SK-N-SH treated with all-trans-retinoic acid at 6 μM for 48 hours (cell line): ENCODE measurements at places on chromosomes 11 and 22.
A peak's percentile ranks its signal among the peaks of the same experiment; 100 is the strongest.

GRCh38 chr11:47982616-47983015 is 2.3 kb downstream of the PTPRJ start:
- ATAC-seq, result no peak

DNA sequence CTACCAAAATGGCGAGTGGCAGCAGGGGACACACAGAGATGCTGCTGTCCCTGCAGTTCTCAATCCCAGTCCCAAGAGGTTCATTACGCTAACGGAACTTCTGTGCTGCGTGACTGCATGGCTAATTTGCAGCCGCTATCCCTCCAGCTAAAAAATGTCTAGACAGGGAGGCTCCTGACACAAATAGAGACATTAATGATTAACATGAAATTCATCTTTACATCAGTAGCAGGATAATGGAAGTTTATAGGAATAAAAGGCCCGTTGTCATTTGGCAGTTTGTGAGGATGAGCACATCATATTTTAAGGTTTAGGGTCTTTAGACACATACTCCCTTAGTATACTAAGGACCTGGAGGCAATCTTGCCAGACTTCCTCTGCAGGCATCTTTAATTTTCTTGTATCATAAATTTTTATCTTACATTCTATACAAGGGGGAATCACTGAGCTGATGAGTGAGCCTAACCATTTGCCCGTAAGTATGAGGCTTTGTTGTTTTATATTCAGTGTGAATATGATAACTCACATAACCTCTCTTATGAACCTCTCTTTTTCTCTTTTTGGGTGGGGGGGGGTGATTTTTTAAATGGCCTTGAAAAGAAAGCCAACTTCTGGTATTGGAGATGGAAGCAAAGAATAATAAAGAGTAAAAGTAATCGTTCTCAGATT is 99.8 kb upstream of the OR9G4 start:
- no peak; the same call in 2 of the 3 replicates for ATAC-seq

GRCh38 chr11:10042699-10043098 is 251.3 kb downstream of the SBF2 start:
- ATAC-seq, result no peak

DNA sequence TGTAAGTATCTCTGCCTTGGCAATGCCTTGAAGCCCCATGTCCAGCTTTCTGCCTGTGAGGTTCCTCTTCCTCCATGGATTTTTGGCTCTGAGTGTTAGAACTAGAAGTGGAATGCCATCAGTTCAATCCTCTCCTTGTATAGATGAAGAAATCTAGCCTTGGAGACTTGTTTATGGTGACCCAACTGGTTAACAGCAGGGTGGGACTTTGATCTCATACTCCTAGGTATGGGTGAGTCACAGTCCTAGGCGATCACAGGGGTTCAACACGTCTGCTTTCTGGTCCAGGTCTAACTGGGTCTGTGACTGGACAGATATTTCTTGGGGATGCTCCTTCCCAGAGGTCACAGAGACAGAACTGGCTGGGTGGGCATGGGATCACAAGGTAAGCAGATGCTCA is 9.2 kb upstream of the MTFP1 start:
- ATAC-seq, result no peak

- ATAC-seq, result no peak
Measured at GRCh38 chr11:75152090-75152489, 1.2 kb downstream of the SLCO2B1 start.

DNA sequence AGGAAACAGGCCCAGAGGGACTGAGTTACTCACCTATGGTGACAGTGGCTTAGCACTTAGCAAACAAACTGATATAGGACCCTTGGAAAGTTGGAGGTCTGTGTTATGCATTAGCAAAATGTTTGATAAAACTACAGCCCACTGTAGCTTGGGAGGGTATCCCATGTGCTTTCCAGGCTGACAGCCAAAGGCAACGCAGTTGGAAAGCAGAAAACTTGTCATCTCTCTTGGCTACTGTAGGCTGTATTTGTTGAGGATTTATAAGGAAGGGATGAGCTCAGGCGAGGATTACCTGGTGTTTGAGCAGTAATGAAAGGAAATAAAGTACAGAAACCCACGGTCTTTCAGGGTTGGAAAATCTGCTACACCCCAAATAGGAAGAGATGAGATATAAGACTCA is 23.8 kb downstream of the SDHAF2 start:
- ATAC-seq, result no peak

DNA sequence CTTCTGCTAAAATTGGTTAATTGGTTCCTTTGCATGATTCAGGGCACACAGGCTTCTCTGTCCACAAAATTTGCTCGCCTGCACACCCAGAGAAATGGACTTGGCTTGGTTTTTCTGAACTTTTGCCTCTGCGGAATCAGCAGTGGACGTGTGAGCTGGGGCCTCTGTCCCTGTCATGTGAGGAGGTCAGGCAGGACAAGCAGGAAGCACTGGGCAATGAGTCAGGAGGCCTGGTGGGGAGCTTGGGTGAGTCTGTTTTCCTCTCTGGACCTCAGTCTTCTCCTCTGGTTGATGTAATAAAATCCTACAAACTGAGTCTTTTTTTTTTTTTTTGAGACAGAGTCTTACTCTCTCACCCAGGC is 10.4 kb upstream of the CELSR1 start:
- peak; percentile 68 for ATAC-seq

DNA sequence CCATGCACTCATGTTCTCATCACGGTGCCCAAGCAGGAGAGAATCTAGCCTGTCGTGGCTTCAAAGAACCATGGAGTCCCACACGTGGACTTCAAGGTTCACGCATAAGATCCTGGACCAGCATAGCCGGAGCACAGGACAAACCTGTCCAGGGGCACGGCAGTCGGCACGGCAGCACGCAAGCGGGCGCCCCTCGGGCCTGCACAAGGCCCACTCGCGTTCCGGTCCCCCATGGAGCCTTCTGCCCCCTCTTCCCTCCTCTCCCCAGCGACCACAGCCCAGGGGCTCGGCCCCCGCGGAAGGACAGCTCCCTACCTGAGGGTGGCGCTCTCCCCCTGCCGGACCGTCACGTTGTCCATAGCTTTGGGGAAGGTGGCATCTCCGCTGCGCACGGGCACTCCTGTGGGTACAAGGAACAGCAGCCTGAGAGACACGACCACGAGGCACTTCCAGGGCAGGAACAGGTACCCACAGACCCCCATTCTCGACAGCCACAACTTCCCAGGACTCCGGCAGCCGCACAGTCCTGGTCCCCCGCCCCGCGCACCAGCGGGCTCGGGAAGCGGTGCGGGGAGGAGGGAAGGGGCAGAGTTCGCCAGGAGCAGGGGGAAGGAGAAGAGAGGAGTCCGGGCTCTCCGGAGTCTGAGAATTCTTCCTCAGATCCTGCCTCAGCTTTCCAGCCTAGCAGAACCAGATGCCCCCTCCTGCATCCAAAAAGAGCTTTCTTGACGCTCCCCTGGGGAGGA is 589.5 kb downstream of the OPCML start:
- ATAC-seq, result peak; percentile 39; the same call in 1 of the 3 replicates

GRCh38 chr11:57885298-57886050 is 123.9 kb downstream of the CTNND1 start:
- no peak for ATAC-seq

- no peak for ATAC-seq
Measured at GRCh38 chr22:30882974-30883533, 85.5 kb downstream of the MORC2 start.

DNA sequence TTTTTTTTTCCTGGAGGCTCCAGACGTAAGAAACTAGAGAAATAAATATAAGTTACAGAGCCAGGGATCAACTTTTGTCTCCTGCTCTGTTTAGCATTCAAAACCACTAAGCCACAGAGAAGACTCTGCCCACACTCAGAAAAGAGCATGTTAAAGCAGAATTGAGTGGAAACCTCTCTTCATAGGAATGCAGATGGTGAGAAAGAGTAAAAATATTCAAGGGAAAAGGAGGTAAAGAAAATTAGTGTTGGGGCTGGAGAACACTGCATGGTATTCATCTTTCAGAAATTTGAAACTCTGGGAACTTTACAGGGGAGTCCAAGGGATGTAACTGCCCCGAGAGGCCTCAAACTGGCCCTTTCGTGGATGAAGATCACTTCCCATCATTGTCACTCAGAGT is 65.1 kb downstream of the CLMP start:
- peak; percentile 84 for ATAC-seq

DNA sequence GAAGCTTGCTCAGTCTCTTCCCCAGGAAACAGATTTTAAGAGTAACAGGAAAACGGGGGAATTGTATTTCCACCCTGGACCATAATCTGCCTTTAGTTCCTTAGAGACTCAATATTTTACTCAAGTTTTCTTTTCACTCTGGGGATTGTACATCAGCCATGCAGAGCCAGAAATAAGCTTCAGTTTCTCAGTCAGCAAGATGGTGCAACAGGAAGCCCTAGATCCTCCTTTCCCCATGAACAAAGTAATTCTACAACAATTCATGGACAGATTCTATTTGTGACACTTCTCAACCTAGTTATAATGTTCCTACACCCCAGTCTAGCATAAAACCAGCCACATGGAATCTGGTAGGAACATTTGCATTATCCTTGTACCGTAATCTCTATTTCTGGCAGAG is 24.7 kb downstream of the OR8B2 start:
- no peak for ATAC-seq

GRCh38 chr11:126548581-126549550 is 193.4 kb downstream of the ST3GAL4 start:
- ATAC-seq, result no peak

GRCh38 chr11:14304601-14305000 is 54.4 kb downstream of the RRAS2 start:
- ATAC-seq, result no peak

GRCh38 chr11:59801981-59802638 is 8.5 kb downstream of the MRPL16 start:
- peak; percentile 79 for ATAC-seq

GRCh38 chr11:71391796-71392195 is 56.4 kb downstream of the DHCR7 start:
- no peak for ATAC-seq

DNA sequence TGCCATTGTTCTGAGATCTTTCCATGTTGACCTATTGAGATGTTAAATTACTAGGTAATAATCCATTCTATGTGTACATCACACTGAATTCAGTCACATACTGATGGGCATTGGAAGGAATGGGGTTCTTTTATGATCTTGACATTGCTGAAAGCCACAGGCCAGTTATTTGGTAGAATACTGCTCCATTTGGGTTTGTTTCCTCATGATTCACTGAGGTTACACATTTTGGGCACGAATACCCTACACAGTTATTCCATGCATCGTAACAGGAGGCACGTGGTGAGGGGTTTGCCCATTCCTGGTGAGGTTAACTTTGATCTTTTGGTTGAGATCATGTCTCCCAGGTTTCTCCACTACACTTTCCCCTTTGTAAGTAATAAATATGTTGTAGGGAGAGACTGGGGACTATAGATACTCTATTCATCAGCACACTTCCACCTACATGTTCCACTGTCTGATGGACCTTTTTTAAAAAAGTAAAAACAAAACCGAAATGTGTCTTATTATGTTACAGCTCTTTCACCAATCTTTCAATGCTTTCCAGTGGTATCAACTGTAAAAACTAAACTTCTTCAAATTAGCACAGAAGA is 12.0 kb upstream of the FOLR1 start:
- ATAC-seq, result no peak

DNA sequence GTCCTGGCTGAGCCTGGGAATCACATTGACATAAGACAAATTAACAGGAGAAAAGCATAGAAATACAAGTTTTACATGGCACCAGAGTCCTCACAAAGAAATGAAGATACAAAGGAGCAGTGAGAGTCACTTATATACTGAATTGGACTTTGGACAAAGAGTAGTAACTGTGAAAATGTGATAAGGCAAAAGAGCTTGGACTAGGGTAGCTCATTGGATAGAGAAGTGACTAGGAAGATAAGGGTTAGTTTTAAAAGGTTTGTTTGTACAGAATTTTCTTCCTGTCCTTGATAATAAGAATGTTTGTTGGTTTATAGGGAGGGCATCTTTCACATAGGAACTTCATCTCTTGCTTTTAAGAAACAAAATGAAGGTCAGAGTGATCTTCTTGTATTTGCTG is 17.9 kb upstream of the NUCB2 start:
- no peak for ATAC-seq

GRCh38 chr11:113141010-113141409 is 173.4 kb upstream of the TTC12 start:
- no peak for ATAC-seq

DNA sequence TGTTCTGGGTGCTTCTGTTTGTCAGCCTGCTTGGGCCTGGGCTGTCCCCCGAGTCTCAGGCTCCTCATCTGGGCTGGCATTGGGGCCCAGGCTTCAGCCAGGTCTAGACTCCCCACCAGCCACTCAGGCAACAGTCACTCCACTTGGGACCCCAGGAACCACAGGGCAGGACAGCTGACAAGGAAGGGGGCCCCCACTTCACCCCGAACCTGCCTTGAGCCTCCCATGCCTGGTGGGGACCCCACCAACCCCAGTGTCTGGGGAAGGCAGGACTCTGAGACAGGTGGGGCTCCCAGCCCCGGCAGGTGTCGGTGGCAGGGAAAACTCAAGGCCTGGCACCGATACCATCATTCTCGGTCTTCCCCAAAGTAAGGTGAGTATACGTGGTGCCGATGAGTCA is 11.7 kb upstream of the LTO1 start:
- ATAC-seq, result no peak

GRCh38 chr11:70915158-70915985 is 337.0 kb downstream of the SHANK2 start:
- no peak for ATAC-seq

- no peak for ATAC-seq
Measured at GRCh38 chr11:76448506-76448905, 3.7 kb downstream of the EMSY start.

DNA sequence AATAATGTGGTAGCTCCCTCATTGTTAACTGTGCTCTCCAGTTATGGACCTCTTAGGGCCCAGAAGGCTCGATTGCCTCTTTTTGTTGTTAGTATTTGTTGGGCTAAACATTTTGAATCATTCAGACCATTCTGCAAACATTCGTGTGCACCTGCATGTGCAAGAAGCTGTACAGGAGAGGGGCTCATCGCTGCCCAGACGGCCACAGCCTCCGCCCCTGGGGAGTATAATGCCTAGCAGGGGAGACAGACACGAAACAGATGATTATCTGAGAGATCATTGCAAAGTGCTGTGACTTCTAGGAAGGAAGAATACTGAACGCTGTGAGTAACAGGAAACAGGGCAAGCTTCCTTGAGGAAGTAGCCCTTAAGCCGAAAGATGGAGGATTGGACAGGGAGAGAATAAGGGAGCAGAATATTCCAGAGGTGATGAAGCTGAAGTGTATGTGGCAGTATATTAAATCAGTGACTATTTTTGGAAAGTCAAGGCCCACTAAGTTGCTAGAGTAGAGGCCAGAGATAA is 123.3 kb upstream of the RASSF10 start:
- no peak for ATAC-seq

DNA sequence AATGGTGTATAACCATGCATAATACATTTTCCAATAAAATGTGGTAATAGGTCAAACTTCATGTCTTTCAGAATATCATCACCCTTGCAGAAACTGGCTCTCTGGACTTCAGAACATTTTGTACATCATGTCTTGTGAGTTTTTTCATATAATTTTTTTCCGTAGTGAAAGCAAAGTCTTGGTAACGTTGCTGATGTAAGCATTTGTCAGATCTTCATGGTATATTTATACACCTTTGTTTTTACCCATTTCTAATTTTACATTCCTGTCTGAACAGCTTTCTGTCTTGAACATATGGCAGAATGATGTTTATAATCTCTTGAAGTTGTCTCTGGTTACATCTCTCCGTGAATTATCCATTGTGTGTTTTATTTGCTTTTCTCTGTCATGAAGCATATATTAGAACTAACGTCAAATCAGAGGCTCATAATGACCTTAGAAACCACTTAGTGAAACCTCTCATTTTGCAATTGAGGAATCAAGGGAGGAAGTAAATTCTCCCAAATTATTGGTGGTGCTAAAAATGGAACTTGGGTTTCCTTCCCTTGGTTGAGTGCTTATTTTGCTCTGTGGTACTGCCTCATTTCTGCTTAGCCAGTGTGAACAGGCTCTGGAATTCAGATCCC is 37.4 kb downstream of the CSRP3 start:
- ATAC-seq, result no peak
